ENCODE measurements at places on chromosomes 11 and 22.

GRCh38 chr11:46982797-46983452 lies 46.4 kb downstream of the CSTPP1 start:
- H3K4me3 ChIP-seq = no peak overlapping the region
- no peak overlapping the region for H3K27ac ChIP-seq
- no peak for DNase-seq
- no peaks in the 10 kb centered on the region for H3K27me3 ChIP-seq

- H3K27ac ChIP-seq = no peak overlapping the region
- no peak for DNase-seq
- H3K4me1 ChIP-seq = peaks cover 3% of the 10 kb centered on the region
- no peaks in the 10 kb centered on the region for H3K27me3 ChIP-seq
- H3K4me3 ChIP-seq = no peak overlapping the region
Measured at GRCh38 chr22:38490475-38490874, 15.6 kb downstream of the DDX17 start.

GRCh38 chr11:2812371-2812991 lies 73.1 kb downstream of the CDKN1C start:
- peak overlapping the region; percentile 26 for H3K4me3 ChIP-seq
- H3K27me3 ChIP-seq = peaks cover 6% of the 10 kb centered on the region
- peaks cover 61% of the 10 kb centered on the region for H3K4me1 ChIP-seq
- H3K27ac ChIP-seq = peak overlapping the region; percentile 78

GRCh38 chr11:44658506-44658850 lies 68.3 kb upstream of the TSPAN18 start:
- H3K4me3 ChIP-seq = no peak overlapping the region
- H3K27ac ChIP-seq = no peak overlapping the region
- H3K4me1 ChIP-seq = peaks cover 12% of the 10 kb centered on the region
- DNase-seq = no peak

GRCh38 chr11:125932301-125932700 lies 13.5 kb upstream of the VSIG10L2 start:
- H3K4me3 ChIP-seq = no peak overlapping the region
- DNase-seq = no peak
- no peaks in the 10 kb centered on the region for H3K27me3 ChIP-seq
- H3K36me3 ChIP-seq = no peaks in the 10 kb centered on the region
- no peak overlapping the region for H3K27ac ChIP-seq

- no peaks in the 10 kb centered on the region for H3K27me3 ChIP-seq
- DNase-seq = no peak
- H3K27ac ChIP-seq = no peak overlapping the region
- no peak overlapping the region for H3K4me3 ChIP-seq
- H3K4me1 ChIP-seq = no peaks in the 10 kb centered on the region
Measured at GRCh38 chr22:30444632-30445437, 19.3 kb downstream of the MTFP1 start.

- no peak within 1 kb of the TSS for H3K27ac ChIP-seq
- no peaks in the 10 kb centered on the region for H3K36me3 ChIP-seq
- peak; percentile 76 for DNase-seq
- H3K27me3 ChIP-seq = peaks cover 70% of the 10 kb centered on the region
Measured at GRCh38 chr22:43343262-43343669, at the start of gene SCUBE1. Gene SCUBE1, minus strand, starts transcription at chr22:43343372. Its CDS starts 111 bp downstream, at chr22:43343261.

- peaks cover 16% of the 10 kb centered on the region for H3K27me3 ChIP-seq
- H3K27ac ChIP-seq = no peak overlapping the region
- no peaks in the 10 kb centered on the region for H3K36me3 ChIP-seq
- no peak overlapping the region for H3K4me3 ChIP-seq
- no peak for DNase-seq
Measured at GRCh38 chr22:43288807-43289420, 54.3 kb downstream of the SCUBE1 start.

DNA sequence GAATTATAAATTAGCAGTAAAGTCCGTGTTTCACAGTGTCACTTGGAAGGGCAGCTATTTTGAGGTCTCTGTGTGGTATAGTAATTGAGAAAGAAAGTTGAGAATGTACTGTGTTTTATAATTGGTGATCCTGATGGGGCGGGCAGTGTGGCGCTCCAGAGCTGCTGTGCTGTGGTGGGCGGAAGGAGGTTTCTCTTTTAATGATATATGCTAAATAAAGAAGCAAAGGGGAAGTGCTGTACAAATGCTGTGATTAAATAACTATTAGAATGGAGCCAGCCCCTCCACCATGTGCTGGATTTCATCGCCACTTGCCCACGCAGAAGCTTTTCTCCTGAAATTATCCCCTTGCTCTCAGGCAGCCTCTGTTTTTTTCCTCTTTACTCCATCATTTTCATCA lies 24.6 kb downstream of the ATXN10 start:
- no peak overlapping the region for H3K4me3 ChIP-seq
- H3K27ac ChIP-seq = no peak overlapping the region
- peaks cover 35% of the 10 kb centered on the region for H3K36me3 ChIP-seq
- no peaks in the 10 kb centered on the region for H3K4me1 ChIP-seq
- no peak for DNase-seq
- no peaks in the 10 kb centered on the region for H3K27me3 ChIP-seq

DNA sequence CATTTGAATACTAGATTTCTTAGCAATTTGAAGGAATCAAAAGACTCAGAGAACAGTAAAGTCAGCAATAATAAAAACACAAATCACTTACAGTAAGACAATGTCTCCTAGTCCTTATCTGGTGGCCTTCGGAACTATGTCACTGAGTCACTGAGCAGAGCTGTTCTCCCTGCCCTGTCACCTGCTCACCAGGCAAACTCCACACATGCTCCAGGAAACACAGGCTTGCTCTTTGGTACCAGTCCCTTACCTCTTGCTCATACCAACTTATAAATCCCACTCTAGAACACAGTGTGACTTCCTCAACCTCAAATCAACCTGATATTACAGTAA lies 81.1 kb upstream of the CHRM4 start:
- DNase-seq = no peak
- peaks cover 6% of the 10 kb centered on the region for H3K36me3 ChIP-seq
- H3K4me1 ChIP-seq = no peaks in the 10 kb centered on the region

DNA sequence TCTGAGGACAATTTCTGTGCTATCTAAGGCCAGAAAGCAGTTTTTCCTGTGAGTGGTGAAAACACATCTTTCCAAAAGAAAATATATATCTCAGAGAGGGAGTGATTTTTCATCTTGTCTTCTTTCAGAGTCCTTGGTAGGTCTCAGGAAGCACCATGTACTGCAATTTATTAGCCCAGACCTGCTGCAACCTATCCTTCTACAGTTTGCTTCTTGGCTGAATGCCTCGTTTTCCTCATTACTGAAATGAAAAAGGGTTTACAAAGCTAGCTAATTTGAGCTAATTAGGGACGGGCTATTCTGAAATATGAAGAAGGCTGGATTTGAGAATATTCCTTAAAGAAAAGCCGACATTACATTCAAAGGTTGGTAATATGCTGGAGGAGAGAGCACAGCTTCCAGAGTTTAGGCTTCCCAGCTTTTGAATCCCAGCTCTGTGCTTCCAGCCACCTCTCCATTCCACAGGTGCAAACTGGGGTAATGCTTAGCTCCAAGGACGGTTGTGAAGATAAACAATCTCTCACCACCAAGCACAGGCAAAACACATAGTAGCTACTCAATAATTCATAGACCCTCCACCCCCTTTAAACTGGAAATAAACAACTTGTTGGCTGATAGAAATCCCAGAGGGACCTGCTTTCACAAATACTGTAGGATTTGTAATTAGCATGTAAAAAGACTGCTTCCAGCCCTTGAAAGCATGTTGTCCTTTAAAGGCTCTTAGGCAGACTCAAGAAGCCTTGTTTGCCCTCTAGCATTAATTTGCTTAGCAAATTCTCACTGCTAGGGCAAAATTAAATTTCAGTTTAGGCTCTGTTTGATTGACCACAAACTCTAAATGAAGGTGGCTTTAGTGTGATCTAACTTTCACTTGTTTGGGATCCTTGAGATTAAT lies 24.5 kb upstream of the SESN3 start:
- peaks cover 24% of the 10 kb centered on the region for H3K4me1 ChIP-seq
- no peak overlapping the region for H3K4me3 ChIP-seq
- no peaks in the 10 kb centered on the region for H3K36me3 ChIP-seq
- H3K27me3 ChIP-seq = no peaks in the 10 kb centered on the region

GRCh38 chr22:33741025-33741424 lies 179.3 kb downstream of the LARGE1 start:
- H3K36me3 ChIP-seq = no peaks in the 10 kb centered on the region
- H3K4me1 ChIP-seq = peaks cover 2% of the 10 kb centered on the region
- no peak for DNase-seq
- H3K27me3 ChIP-seq = no peaks in the 10 kb centered on the region

GRCh38 chr11:131745405-131745804 lies 375.0 kb downstream of the NTM start:
- no peaks in the 10 kb centered on the region for H3K36me3 ChIP-seq
- no peak overlapping the region for H3K4me3 ChIP-seq
- H3K27ac ChIP-seq = no peak overlapping the region
- DNase-seq = no peak
